Fibroblast of lung (primary cell): ENCODE measurements at places on chromosomes 2 and 18. TPM values are rescaled to one million over a fixed set of nuclear protein-coding genes. Genes with fewer than 3 reads are reported as not detected.

DNA sequence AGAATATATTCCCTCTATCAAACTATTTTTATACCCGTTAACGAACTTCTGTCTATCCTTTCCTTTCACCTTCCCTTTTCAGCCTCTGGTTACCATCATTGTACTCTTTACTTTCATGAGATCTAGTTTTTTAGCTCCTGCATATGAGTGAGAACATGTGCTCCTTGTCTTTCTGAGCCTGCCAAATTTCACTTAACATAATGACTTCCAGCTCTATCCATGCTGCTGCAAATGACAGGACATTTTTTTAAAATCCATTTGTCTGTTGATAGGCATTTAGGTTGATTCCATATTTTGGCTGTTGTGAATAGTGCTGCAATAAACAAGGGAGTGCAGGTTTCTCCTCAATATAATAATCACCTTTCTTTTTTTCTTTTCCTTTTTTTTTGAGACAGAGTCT is 8.2 kb upstream of the CCDC195 start:
- H3K36me3 ChIP-seq, result no peaks in the 10 kb centered on the region
- DNase-seq, result no peak
- no peak overlapping the region for H3K4me3 ChIP-seq
- no peak overlapping the region for H3K27ac ChIP-seq
- no peaks in the 10 kb centered on the region for H3K4me1 ChIP-seq
- no peaks in the 10 kb centered on the region for H3K27me3 ChIP-seq

The RNF138 gene
- total RNA-seq, result 20.5 and 24.6 TPM in 2 replicates

DNA sequence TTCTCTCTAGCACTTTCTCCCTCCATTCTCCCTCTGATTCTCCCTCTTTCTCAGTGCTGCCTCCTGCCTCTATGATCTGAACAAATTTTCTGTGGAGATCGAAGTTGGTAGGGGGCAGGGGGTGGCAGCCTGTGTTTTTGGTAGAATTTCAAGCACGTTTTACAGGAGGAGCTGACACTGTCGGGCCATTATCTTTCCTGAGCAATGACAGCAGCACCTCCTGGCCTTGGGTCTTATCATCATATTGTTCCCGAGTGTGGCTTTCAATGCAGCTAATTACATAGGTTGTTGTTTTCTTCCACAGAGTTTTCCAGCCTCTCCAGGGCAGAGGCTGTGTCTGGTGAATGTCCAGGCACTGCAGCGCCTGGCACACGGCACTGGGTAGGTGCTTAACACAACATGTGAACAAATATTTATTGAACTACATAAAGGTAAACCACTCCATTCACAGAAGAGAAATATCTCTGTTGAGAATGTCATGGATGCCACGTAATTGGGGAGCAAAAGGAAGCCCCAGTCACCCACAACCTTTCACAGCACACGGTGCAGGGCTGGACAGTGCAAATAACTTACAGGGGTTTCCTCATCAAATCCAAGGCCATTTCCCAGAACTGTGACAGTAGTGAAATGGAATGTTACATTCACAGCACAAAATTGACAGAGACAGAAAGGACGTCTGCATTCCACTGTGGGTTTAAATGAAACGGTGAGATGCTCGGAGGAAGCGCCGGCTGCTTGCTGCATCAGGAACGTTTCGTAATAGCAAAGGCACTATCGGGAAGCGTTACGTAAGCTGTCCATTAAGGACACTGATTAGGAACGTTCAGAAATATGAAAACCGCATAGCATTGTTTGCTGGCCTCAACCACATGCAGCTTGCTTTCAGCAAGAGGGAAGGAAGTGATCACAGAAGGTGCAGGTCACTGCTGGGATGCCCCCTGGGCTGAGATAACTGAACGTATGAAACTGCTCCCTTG is 6.5 kb upstream of the KCNG2 start:
- H3K36me3 ChIP-seq, result no peaks in the 10 kb centered on the region
- DNase-seq, result peak; percentile 98
- H3K4me1 ChIP-seq, result peaks cover 13% of the 10 kb centered on the region
- H3K4me3 ChIP-seq, result peak overlapping the region; percentile 39

DNA sequence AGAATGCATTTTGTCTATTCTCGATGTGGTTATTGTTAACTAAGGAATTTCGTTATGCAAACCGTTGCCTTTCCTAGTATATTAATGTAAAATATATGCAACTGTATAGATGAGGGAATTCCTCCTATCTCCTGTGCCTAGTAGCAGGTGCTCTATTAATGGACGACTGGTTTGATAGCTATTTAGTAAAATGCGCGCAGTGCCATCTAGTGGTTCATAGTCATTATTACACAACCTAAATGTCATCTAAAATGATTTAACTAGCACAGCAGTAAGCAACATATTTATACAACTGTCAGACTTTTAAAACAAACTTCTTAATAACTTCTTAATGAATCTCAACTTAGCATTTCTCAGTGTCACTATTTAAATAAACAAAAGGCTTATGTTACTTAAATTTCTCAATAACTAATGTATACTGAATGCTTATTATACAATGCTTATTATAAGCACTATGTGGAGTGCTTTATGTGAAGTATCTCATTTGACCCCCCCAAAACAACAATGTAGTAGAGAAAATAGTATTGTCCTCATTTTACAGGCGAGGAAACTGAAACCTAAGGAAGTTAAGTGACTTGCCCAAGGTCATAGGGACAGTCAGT is 77.9 kb downstream of the DTNA start:
- H3K27me3 ChIP-seq, result no peaks in the 10 kb centered on the region
- H3K36me3 ChIP-seq, result no peaks in the 10 kb centered on the region
- H3K4me3 ChIP-seq, result no peak overlapping the region

DNA sequence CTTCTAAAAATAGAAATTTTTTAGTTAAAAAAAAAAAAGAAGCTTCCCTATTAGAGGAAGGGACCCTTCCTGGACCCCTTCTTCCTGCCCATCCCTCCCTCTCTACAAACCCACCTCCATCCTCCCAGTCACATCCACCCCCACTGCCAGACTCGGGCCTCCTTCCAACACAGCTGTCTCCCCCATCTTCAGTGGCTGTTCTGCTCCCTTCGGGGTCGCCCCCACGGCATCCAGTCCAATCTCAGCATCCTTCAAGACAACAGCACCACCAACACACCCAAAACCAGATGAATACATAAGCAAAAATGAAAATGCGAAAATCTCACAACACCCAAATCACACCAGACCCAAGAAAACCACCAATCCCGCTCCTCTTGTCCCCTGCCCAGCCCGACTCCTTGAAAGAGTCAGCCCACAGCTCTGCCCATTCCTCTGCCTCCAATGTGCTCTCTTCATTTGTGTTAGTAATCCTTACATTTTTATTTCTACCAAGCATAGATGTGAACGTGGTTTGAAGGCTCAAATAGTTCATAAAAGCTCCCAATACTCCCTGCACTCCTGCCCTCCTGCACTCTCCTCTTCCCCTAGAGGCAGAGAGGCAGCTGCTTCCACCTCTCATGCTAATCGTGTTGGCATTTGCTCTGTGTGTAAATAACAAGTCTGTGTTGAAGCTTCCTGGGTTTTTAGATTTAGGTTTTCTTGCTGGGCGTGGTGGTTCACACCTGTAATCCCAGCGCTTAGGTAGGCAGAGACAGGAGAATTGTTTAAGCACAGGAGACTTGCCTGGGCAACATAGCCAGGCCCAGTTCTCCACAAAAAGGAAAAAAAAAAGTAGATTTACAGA is 37.0 kb downstream of the MAL start:
- no peak for DNase-seq
- no peak overlapping the region for H3K4me3 ChIP-seq
- no peaks in the 10 kb centered on the region for H3K27me3 ChIP-seq
- no peaks in the 10 kb centered on the region for H3K4me1 ChIP-seq
- no peak overlapping the region for H3K27ac ChIP-seq

The SLC16A14 gene
- 1.5 and 5.6 TPM in 2 replicates for total RNA-seq

The TFCP2L1 gene
- total RNA-seq, result not detected in 2 replicates
